ENCODE measurements at places on chromosomes 3 and 15.

GRCh38 chr15:64029633-64030032, 16.7 kb downstream of the DAPK2 start:
- no peak for DNase-seq

DNA sequence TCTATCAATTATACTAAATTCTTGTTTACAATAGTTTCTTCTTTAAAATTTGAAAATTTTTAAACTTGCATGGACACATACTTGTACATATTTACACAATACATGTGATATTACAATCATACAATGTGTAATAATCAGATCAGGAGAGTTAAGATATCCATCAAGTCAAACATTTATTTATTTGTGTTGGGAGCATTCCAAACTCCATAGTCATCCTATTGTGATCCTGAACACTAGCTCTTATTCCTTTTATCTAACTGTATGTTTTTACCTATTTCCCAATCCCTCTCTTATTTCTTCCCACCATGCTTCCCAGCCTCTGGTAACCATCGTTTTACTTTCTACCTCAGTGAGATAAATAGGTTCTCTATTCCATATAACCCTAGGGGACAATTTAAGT, 1219.2 kb downstream of the ZPLD1 start:
- DNase-seq = no peak

GRCh38 chr15:98439523-98439942, 208.8 kb upstream of the IGF1R start:
- DNase-seq = no peak

DNA sequence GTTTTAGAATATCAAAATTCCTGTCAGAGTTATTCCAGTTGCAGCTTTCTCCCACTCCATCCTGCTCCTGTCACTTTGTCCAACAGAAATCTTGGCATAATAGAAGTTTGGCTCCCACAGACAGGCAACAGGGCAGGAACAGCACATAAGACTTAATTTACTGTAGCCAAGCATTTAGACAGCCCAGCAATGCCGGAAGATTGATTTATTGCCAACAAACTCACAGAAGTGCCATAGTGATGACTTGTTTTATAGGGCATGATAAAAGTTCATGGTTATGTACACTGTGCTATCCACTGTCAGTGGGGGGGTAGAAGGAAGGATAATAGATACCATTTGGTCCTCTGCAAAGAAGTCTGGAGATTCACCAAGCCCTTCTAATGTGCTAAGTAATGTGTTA, 98.3 kb upstream of the CBLB start:
- no peak for DNase-seq

DNA sequence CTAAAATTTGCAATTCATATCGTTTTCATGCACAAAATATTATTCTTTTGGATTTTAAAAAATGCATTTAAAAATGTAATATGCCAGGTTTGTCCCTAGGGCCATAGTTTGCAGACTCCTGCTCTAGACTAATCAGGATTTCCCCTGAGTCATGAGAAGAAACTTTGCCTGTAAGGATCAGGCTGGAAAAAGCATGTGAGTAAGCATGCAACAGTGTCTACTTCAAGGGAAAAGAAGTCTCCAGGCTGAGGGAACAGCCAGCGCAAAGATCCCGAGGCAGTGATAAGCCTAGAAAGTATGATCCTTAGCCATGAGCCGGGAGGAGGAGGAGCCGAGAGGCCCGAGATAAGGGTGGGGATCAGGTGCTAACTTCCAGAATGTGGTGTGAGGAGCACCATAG, 382.8 kb upstream of the CFAP20DC start:
- DNase-seq = no peak
